Body of pancreas (tissue), 4 donors: ENCODE measurements at places on chromosomes 2 and 18.
A peak's percentile ranks its signal among the peaks of the same experiment; 100 is the strongest.

DNA sequence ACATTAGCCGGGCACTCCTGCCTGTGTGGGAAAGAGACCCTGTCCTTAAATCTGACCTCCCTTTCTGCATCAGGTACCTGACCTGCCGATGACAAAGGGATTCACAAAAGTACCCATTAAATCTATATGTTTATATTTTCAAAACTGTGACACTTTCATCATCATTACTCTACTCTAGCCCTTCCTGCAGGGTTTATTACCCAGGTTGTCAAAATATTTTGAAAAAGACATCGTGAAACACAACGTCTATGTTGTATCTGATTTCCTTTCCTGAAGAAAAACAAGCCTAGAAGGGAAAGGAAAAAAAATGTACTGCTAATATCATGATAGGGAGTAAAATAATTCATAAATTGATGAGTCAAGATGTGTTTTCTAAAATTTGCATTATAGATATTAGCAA lies 15.2 kb upstream of the KYNU start:
- no peaks in the 10 kb centered on the region for H3K36me3 ChIP-seq
- H3K27ac ChIP-seq: no peak overlapping the region
- H3K4me1 ChIP-seq: peaks cover 5% of the 10 kb centered on the region
- H3K4me3 ChIP-seq: no peak overlapping the region

GRCh38 chr2:180017784-180018183 lies 10.7 kb upstream of the CWC22 start:
- H3K36me3 ChIP-seq: no peaks in the 10 kb centered on the region
- H3K4me3 ChIP-seq: no peak overlapping the region
- H3K27ac ChIP-seq: no peak overlapping the region
- DNase-seq: no peak
- H3K27me3 ChIP-seq: no peaks in the 10 kb centered on the region

DNA sequence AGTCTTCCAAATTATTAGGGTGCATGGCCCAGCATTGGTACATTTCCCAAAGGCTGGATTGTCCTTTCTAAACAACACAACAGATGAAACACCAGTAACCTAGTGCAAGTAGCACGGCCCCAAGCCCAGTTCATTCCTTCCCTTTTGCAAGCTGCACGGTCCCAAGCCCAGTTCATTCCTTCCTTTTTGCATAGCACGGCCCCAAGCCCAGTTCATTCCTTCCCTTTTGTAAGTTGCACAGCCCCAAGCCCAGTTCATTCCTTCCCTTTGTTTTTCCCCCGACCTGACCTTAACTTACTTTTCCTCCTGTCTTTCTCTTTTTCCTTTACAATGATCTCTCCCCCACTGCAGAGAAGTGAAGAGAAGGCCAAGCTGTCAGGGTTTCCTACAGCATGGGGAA lies 60.9 kb downstream of the C18orf63 start:
- H3K27me3 ChIP-seq: no peaks in the 10 kb centered on the region
- H3K27ac ChIP-seq: no peak overlapping the region
- DNase-seq: no peak
- H3K4me1 ChIP-seq: no peaks in the 10 kb centered on the region
- H3K36me3 ChIP-seq: no peaks in the 10 kb centered on the region
- no peak overlapping the region for H3K4me3 ChIP-seq

DNA sequence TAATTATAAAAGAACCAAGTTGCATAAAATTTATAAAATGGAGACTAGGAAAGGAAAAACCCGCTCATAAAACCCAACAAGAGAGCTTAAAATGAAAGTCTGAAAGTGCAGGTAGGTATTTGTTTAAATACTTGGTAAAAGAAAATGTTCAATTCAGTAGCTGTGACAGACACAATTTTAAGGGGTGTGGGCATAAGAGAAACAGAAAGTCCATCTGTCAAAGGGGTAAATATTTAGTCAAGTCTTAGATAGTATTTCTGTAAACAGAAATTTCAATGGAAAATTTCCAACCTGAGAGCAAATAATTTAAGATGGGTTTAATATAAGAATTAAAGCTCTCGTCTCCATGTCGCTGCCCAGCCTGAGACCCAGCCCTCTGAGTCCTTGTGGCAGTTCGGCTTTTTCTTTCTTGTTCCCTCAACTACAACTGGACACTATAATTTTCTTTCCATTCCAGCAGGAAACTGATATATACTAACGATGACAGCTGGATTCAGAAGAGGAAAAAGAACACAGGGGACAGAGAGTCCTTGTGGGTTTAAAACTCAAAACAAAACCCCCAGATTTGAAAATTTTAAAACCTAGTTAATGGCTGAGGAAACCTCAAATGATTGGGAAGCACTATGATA lies 88.0 kb upstream of the ZFP36L2 start:
- H3K27me3 ChIP-seq: no peaks in the 10 kb centered on the region
- H3K4me3 ChIP-seq: no peak overlapping the region
- peak overlapping the region; percentile 64 for H3K27ac ChIP-seq
- no peaks in the 10 kb centered on the region for H3K36me3 ChIP-seq
- peaks cover 42% of the 10 kb centered on the region for H3K4me1 ChIP-seq

GRCh38 chr2:169361706-169362117 lies 622 bp downstream of the LRP2 start:
- peaks cover 37% of the 10 kb centered on the region for H3K4me1 ChIP-seq
- peak; percentile 16 for DNase-seq
- H3K27ac ChIP-seq: no peak overlapping the region
- H3K27me3 ChIP-seq: peaks cover 21% of the 10 kb centered on the region

DNA sequence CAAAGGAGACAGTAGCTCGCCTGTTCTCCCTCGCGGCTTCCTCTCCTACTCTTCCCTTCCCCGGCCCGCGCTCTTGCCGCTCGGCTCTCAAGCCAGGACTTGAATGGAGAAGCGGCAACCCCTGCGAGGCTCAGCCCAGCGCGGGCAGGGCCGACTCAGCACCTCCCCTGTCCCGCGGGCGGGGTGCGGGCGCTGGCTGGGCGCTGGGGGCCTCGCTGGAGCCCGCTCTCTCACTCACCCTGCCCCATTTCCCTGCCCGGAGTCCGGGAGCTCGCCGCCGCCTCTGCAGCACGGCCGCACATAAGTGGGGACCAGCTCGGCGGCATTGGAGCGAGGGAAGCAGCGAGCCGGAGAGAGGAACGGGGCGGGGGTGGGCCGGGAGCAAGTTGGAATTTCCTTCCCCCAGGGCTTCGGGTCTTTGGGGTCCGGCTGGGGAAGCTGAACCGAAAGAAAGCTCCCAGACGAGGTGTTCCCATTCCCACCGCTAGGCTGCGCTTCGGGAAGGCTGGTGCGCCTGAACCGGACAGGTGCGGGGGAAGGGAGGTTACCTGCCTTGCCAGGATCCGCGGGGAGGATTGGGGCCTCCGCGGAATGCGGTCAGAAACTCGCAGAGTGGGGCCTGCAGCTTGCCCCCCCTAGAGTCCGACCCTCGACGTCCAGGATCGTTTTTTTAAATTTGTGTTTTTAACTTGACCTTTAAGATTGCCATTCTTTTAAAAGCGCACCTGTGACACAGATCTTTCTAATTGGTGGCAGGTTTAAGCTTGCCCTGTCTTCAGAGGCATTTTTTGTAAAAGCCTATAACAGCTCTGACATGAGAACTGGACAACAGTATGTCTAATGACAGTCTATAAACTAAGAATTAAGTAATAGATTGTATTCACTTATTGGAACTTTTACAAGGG lies at the start of gene COBLL1:
Gene COBLL1 (minus strand): TSS at position 105 of the 905 bp plus-strand sequence. CDS start 627 bp downstream, outside the sequence.
- DNase-seq: peak; percentile 90
- no peaks in the 10 kb centered on the region for H3K36me3 ChIP-seq
- no peaks in the 10 kb centered on the region for H3K27me3 ChIP-seq
- peak within 1 kb of the TSS; percentile 61 for H3K4me3 ChIP-seq
- H3K4me1 ChIP-seq: peaks cover 43% of the 10 kb centered on the region

DNA sequence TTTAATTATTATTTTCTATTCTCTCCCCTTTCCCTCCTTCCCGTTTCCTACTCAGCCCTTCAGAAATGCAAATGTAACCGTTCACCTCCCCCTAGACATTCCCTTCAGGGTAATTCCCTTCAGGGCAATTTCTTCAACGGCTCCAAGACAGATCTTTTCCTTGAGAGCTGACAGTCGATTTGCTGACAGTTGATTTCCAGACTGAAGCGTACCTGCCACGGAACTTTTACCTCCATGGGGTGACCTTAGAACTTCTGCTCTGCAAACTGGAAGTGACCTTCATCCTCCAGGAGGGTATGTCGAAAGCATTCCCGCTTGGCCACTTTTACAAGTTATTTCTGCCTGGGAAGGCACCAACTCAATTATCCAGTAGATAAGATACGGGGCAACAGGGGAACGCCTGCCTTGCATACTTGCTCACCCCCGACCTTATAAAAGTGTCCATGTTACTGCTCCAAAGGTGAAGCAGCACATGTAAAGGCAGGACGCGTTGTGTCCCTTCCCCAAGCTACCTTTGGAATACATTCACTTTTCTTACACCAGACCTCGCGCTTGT lies 18.5 kb downstream of the B3GNT7 start:
- no peaks in the 10 kb centered on the region for H3K36me3 ChIP-seq
- H3K4me1 ChIP-seq: peaks cover 56% of the 10 kb centered on the region
- DNase-seq: no peak
- no peak overlapping the region for H3K4me3 ChIP-seq
- H3K27me3 ChIP-seq: no peaks in the 10 kb centered on the region

- H3K27me3 ChIP-seq: no peaks in the 10 kb centered on the region
- DNase-seq: no peak
- H3K36me3 ChIP-seq: no peaks in the 10 kb centered on the region
- H3K4me1 ChIP-seq: peaks cover 20% of the 10 kb centered on the region
Measured at GRCh38 chr2:237668440-237668839, 41.1 kb downstream of the LRRFIP1 start.

DNA sequence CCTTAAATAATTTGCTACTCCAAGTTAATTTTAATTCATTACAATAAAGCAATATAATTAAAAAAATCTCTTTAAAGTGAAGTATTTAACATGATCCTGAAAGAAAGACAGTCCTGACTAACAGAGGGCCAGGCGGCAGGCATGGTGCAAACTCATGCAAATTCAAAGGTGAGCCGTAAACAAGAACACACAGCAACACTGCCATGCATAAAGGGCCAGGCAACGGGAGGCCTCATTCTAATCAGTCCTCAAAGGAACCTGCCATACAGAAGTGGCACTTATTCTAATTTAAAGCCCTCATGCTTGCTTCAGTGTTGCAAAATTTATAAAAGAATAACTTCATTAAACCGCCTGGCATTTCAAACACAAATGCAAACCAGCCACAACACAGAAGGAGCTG lies 277.0 kb downstream of the ZNF521 start:
- H3K27me3 ChIP-seq: no peaks in the 10 kb centered on the region
- no peak overlapping the region for H3K4me3 ChIP-seq
- H3K27ac ChIP-seq: no peak overlapping the region
- H3K4me1 ChIP-seq: no peaks in the 10 kb centered on the region
- no peak for DNase-seq

- no peaks in the 10 kb centered on the region for H3K27me3 ChIP-seq
- H3K4me1 ChIP-seq: peaks cover 31% of the 10 kb centered on the region
- peak; percentile 46 for DNase-seq
Measured at GRCh38 chr2:136118819-136119716, 1.1 kb upstream of the CXCR4 start.

- no peaks in the 10 kb centered on the region for H3K36me3 ChIP-seq
- no peak overlapping the region for H3K27ac ChIP-seq
- no peaks in the 10 kb centered on the region for H3K27me3 ChIP-seq
- H3K4me3 ChIP-seq: no peak overlapping the region
- DNase-seq: no peak
- H3K4me1 ChIP-seq: no peaks in the 10 kb centered on the region
Measured at GRCh38 chr18:68847219-68847837, 49.4 kb downstream of the CCDC102B start.

- no peaks in the 10 kb centered on the region for H3K4me1 ChIP-seq
- H3K27me3 ChIP-seq: no peaks in the 10 kb centered on the region
- no peak overlapping the region for H3K27ac ChIP-seq
- no peak overlapping the region for H3K4me3 ChIP-seq
Measured at GRCh38 chr2:124664363-124664762, 639.3 kb downstream of the CNTNAP5 start.

- no peaks in the 10 kb centered on the region for H3K27me3 ChIP-seq
- H3K4me1 ChIP-seq: peaks cover 14% of the 10 kb centered on the region
- DNase-seq: no peak
- no peak overlapping the region for H3K27ac ChIP-seq
- H3K36me3 ChIP-seq: no peaks in the 10 kb centered on the region
- H3K4me3 ChIP-seq: no peak overlapping the region
Measured at GRCh38 chr2:149747456-149747855, 159.9 kb upstream of the MMADHC start.

DNA sequence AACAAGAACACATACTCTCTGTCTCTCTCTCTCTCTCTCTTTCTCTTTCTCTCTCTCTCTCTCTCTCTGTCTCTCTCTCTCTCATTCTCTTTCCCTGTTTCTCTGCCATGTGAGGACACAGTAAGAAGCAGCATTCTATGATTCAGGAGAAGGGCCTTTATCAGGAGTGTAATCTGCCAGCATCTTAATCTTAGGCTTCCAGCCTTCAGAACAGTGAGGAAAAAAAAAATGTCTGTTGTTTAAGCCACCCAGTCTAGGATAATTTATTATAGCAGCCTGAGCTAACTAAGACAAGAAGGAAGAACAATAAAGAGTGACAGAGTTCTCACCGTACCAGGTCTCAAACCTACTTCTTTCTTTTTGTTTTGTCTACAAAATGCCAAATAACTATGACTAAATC lies 399.4 kb downstream of the SOCS6 start:
- H3K4me3 ChIP-seq: no peak overlapping the region
- no peaks in the 10 kb centered on the region for H3K36me3 ChIP-seq
- no peak for DNase-seq
- no peaks in the 10 kb centered on the region for H3K4me1 ChIP-seq
- H3K27ac ChIP-seq: no peak overlapping the region

GRCh38 chr2:212726403-212726802 lies 187.8 kb upstream of the ERBB4 start:
- no peaks in the 10 kb centered on the region for H3K4me1 ChIP-seq
- no peaks in the 10 kb centered on the region for H3K27me3 ChIP-seq

GRCh38 chr2:147689220-147689909 lies 155.5 kb upstream of the ACVR2A start:
- H3K27me3 ChIP-seq: no peaks in the 10 kb centered on the region
- DNase-seq: no peak
- no peaks in the 10 kb centered on the region for H3K36me3 ChIP-seq
- no peaks in the 10 kb centered on the region for H3K4me1 ChIP-seq

DNA sequence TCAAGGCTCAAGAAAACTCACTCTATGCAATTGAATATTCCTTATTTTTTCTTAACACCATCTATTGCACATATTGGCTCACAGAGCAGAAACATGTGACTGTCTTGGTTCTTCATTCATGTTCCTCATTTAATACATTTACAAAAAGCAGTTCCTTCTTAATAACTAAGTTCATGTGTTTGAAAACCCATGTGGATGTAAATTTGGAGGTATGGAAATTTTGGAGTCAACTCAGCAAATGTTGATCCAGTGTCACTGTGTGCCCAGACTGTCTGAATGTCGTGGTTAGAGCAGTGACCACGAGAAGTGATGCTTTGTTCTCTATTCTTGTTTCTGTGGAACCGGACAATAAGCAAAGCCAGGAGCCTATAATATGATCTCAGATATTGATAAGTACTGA lies 299.1 kb downstream of the SETBP1 start:
- no peaks in the 10 kb centered on the region for H3K27me3 ChIP-seq
- no peak overlapping the region for H3K27ac ChIP-seq
- H3K4me3 ChIP-seq: no peak overlapping the region
- H3K36me3 ChIP-seq: no peaks in the 10 kb centered on the region
- no peak for DNase-seq
